ENCODE measurements at places on chromosomes 2 and 18.

DNA sequence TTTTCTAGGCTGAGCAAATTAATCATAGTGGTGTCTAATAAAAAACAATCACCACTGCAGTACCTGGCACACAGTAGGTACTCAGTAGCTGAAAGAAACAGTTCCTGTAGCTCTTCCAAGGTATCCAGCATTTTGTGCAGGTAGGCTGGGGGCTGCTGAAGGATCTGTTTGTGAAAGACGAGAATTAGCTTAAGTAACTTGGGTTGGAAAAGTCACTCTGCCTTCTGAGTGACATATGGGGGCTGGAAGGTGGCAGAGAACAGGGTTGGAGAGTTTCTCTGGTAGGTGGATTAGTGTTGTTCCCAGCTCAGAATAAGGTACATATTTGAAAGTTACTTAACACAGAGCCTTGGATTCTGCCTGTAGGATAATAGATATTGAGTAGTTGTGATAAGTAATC lies 72.8 kb downstream of the FMNL2 start:
- no peak for DNase-seq

DNA sequence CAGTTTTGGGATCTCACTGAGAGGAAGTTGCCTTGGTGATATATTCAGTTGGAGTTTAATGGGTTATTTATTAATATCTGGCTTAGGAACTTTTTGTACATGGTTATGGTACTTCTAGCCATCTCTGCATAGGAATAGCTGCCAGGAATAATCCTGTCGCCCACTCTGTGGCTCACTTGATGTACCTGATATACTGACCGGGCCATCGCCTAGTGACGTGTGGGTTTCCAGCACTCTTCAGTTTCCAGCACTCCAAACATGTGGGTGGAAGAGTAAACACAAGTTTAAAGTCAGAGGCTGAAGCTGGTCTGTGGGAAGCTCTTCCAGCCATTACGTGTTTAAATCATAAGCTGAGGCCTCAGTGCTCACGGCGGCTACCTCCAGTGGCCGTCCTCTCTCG lies 44.3 kb upstream of the AGAP1 start:
- DNase-seq, result no peak

- no peak for DNase-seq
These were observed 62.0 kb downstream of the RPL31 start for GRCh38 chr2:101064125-101064502.

GRCh38 chr2:160379399-160379798 lies 114.2 kb downstream of the RBMS1 start:
- no peak for DNase-seq

DNA sequence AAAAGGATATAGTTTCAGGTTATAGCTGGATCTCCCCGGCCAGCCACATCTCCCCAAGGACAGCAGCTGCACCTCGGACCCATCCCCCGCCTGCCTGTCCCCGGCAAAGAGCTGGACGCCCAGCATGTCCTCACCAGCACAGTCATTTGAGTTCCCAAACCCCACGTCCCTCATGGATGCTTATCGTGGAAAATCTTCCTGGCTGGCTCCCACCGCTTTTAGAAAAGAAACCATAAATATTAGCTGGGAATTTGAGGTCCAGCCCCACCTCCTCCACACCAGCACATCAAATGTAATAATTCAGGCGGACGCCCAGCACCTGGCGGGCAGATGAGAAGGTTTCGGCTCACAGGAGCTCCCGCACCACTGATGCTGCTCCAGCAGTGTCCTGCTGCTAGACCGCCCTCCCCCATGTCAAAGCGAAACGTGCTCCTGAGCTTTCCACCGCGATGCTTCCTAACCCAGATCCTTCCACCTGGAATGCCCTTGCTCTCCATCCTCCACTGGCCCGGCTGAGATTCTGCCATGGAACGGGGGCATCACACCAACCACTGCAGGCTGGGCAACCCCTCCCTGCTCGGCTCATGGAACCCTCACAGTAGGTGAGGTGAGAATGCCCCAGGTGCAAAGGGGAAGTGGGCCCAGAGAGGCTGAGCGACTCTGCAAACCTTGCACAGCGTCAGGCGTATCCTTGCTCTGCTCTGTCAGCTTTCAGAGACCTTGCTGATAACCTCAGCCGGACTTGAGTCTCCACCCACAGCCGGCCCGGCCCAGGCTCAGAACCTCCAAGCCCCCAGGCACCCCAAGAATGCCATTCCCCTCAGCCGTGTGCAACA lies 71.5 kb upstream of the GPC1 start:
- DNase-seq, result no peak

- DNase-seq, result no peak
These were observed 202.9 kb upstream of the NT5C1B start for GRCh38 chr2:18792226-18792629.

GRCh38 chr18:74896390-74896991 lies 298.8 kb downstream of the ZNF407 start:
- peak; percentile 77 for DNase-seq

DNA sequence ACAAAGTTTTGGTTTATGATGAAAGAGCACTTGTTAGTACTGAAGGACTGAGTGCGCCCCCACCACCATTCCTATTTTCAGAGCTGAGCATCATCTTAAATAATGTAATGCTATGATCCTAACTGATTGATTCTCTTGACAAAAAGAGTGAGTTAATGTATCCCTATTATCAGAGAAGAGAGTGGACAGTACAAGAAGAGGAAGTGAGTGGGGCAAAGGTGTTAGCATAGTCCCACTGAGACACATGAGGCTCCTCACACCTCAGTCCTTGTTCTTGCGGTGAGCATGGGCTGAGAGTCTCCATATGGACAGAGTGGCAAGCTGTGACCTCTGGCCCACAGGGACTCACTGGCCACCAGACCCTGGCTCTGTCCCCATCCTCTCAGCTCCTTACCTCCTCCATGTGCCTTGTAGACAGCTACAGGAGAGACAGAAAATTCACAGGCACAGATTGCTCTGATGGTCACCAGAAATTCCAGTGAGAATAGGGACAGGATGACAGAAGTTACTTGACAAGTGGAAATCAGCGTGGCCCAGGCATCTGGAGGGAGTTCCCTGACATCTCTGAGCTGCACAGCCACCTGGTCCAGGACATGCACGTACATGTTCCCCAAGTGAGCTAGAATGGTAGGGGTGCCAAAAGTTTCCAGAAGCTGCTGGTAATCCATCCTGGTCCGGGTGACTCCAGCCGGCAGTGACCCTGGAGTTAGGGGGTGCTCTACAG lies 32.6 kb downstream of the NAPG start:
- DNase-seq, result no peak

DNA sequence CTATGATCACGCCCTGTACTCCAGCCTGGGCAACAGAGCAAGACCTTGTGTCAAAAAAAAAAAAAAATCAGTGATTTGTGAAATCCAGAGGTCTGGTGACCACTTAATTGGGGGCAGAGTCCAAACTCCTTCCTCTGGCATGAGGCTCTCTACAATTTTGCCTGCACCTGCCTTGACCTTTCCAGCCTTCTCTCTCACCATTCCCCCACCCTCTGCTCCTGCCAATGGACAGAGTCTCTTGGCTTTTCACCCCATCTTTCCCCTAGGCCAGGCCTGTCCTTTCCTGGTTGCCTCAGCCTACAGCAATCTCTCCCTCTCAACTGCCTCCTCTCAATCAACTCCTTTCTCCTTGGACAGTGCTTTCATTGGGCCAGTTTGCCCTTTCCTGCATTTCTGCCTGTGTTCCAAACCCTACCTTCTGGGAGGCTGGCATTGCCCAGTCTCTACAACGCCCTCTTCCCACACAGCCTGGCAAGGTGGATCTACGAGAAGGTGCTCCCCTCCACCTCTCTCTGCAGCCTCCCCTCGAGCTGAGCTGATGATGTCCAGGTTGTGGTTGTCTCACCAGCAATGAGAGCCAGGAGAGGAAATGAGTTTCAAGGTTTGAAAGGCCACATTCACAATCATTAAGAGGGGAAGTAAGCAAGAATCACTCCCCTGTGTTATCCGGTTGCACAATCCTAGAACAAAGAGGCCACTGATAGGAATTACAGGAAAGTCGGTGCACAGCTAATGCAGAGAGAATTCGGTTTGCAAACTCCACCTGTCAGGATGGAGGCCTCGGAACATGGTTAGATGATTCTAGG lies 39.5 kb upstream of the NPAS2 start:
- DNase-seq, result no peak

DNA sequence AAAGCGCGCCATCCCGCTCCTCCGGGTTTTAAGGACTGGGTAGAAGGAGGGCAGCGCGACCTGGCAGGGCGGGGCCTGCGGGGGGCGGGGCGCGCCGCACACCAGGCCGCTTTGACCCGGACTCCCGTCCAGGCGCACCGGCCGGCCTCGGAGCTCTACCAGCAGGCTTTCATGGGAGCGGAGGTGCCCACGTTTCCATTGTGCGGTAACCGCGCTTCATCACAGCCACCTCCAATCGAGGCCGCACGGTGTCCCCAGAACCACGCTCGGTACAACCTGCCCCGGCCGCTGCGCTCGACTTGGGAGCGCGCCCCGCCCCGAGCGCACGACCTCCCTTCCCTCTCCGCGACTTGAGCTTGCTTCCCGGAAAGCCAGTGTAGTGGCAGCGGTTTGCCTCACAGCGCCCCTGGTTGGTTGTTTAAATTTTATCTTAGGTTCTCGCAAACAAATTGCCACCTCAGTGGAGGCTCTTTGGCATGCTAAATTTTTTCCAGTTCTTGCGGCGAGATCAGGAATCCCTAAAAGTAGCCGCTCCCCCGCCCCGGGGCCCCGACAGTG lies 280 bp upstream of the CYP1B1 start:
- no peak for DNase-seq

DNA sequence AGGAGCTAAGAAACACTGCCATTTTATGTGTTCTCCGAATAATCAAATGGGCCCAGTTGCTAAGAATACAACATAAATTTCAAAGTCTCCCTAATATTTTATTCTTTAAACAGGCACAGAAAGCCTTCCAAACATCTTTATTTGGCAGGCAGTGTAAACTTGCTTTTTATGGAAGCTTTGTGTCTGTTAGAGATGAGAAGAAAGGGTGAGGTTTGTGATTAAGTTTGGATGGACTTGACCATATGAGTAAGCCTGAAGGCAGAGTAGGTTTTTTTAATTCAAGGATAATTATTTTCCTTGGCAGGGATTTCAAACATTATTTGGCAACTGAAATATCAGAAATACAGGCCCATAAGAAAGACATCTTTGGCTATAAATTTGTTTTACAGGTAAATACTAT lies 62.9 kb downstream of the COX7A2L start:
- DNase-seq, result no peak

DNA sequence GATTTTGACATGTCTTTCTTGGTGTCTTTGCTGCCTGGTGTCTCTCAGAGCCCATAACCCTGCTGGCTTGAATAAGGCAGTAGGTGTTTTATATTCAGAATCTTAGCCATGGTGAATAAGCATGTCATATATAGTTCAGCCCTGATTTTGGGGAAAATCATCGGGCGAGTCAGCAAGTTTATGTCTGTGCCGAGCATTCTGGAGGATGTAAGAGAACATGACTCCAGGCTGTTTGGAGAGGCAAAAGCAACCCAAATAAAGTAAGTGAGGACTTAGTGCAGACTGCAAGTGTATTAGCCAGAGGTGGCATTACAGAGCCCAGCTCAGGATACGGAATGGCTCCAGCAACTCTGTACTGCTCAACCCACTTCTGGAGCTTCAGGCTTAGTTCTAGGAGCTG lies 50.3 kb downstream of the TCF7L1 start:
- no peak for DNase-seq

DNA sequence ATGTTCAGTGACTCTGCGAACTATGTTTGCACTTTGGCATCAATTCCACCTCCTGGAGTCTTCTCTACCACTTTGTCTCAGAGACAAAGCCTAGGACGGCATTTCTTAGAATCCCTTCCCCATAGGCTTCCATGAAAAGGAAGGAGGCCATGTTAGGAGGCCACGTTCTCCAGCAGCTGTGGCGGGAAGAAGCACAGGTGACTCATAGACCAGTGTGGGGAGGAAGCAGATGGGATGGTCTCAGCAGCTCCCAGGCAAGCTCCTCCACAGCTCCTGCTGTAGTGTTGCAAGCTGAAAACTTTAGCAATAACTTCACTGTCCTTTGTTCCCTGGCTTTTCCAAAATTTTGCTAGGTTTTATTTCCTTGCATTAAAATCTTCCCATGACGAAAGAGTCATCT lies 781.3 kb upstream of the ID2 start:
- no peak for DNase-seq

DNA sequence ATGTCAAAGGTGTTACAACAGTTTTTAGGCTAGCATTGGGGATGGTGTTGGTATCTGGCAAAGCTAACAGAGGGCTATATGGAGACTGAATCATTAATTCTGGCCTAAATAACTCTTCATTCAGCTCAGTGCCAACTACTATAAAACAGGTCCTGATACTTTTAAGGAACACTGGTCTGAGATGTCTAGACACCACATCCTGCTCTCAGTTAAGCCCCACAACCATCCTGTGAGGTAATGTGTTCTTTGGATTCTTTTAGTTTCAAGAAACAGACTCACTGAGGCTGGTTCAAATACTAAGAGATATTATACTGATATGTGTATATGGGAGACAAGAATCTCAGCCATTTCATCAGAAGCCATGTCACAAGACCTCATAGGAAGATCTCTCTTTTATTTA lies 14.2 kb upstream of the HK2 start:
- DNase-seq, result no peak

DNA sequence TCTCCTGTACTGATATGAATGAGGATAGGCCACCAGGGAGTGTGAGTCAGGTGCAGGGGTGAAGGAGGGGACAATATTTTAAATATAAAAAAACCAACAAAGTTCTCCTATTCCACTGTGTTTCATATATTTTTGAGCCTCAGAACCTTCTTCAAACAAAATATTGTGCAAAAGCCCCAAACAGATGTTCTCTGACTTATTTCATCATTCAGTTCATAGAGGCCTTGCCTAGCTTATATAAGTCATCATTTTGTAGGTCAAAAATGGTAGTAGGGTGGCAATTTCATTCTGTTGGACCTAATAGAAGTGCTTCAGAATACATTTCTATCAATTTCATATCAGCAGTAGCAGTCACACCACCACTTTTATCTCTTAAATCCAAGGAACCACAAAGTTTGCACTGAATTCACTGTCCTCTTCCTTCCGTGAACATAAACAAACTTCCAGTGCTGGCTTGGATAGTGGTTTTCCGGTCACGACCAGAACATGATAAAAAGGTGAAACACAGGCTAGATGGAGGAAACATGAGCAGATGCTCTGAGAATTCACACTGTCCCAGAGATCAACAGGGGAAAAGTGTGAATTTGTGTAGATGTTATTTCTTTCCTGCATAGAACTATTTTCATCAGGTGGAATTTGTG lies 99.1 kb downstream of the EN1 start:
- no peak for DNase-seq

DNA sequence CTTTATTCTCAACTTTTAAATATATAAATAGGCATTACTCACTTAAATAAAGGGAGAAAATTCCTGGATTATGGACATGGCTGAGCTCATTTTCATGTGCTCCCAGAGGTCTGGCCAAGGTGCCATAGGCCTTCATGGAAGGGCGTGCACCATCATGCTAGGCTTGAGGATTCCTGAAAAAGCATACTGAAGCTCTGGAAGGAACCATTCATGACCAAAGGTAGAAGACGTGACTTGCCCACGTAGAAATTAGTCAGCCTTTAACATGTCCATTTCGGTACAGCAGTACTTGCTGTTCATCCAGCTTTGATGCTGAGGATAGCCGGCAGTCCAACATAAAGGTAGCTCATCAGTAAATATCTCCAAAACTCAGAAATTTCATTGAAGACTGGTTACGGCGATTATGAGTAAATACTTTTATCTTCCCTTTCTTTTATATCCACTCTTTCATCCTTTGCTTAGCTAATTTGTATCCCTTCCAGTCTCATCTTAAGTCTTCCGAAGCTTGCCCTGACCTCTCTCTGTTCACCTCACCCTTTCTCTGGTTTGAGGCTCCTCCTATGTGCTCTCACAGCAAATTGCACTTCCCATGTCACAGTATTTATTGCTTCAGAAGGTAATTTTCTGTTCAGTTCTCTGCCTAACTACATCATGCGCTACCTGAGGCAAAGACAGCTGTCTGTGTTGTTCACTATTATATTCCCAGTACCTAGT lies 32.3 kb upstream of the ASNSD1 start:
- no peak for DNase-seq

All from NCI-H2081 treated with DMSO at 0.1 percent for 48 hours (cell line).